ENCODE measurements at places on chromosomes 16 and 17.

GRCh38 chr16:10935226-10935915, 6.9 kb downstream of the DEXI start:
- no peak for DNase-seq

- DNase-seq = no peak
These were observed 72.6 kb upstream of the CACNG5 start for GRCh38 chr17:66762276-66762675.

- DNase-seq = no peak
These were observed 559.1 kb downstream of the CDH13 start for GRCh38 chr16:83185902-83186301.

- peak; percentile 18 for DNase-seq
These were observed 27.9 kb downstream of the MBTPS1 start for GRCh38 chr16:84088695-84089395.

- no peak for DNase-seq
These were observed 1.1 kb upstream of the USP32 start for GRCh38 chr17:60392845-60393702.

DNA sequence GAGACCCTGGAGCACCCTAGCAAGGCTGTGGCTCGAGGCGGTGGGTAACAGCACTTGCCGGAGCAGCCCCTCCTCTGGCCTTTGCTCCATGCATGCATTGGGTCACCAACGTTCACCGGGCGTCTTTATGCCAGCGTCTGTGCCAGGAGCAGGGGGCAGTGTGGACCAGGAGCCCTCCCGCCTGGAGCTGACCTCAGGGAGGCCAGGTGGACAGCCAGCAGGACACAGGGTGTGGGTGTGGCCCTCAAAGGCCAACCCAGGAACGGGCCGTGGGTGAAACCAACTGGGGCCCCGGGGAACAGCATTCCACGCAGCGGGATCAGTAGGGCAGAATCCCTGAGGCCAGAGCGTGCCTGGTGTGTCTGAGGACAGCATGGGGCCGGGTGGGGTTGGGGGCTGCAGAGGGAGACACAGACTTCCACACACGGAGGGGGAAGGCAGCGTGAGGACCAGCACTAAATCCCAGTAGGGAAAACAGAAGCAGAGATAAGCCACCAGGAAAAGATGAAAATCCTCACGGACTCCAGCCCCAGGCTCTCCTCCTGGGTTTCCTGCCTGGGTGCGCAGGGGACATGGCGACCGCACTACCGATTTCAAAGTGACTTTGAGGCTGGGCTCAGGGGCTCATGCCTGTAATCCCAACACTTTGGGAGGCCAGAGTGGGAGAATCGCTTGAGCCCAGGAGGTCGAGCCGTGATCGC, 2.9 kb upstream of the CD7 start:
- DNase-seq = no peak

DNA sequence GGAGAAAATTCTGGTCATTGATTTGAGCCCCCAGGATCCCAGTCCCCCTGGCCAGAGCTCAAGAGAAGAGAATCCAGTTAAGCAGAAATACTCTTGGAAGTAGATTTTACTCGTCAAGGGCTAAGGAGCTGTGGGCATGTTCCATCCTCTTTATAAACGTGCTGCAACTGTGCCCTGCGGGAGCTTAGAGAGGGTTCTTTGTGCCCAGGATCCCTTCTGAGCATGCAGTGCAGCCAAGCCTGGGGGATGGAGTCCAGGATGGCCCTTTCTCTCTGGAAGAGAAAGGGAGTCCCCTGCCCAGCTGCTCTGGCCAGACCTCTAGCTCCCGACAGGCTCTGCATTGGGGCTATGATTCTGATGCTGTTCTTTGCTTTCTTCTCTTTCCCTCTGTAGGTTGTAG, 9.5 kb upstream of the LGALS9 start:
- no peak for DNase-seq

DNA sequence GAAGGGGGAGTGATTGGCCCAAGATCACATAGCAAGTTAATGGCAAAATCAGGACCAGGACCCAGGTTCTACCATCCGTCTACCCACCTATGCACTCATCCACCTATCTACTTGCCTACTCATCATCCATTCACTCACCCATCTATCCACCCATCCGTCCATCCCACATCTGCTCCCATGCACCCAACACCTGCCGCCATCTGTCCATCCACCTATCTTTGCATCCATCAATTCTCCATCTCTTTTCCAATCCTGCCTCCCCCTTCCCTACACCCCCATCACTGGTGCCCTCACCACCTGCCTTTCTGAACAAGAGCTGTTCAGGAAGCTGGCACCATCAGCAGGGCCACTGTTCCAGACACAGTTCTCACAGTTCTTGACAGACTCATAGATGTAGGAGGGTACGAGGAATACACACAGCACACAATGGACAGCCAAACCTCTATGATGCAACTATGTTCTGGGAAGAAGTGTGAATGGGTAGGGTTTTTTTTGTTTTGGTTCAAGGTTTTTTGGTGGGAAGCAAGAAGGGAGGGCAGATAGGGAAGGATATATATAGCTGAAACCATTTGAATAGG, 4.5 kb downstream of the SAMD14 start:
- no peak for DNase-seq

DNA sequence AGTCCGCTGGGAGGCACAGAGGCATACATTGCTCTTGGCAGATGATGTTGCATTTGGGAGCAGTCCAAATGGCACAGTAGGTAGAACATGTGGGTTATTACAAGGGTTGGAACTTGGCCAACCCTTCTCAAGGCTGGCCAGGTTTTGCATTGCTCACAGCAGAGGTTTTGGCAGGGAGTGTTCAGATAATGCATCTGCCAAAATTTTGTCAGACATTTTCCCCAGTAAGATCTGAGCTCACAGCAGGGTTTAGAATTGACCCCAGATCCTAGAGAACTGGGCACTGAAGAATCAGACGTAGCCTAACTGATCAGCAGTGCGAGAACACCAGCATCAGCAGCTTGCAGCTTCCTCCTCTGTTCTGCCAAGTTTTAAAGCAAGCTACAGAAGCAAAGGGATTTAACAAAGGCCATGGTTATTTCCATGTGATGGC, 468.8 kb upstream of the KIF2B start:
- DNase-seq = no peak

DNA sequence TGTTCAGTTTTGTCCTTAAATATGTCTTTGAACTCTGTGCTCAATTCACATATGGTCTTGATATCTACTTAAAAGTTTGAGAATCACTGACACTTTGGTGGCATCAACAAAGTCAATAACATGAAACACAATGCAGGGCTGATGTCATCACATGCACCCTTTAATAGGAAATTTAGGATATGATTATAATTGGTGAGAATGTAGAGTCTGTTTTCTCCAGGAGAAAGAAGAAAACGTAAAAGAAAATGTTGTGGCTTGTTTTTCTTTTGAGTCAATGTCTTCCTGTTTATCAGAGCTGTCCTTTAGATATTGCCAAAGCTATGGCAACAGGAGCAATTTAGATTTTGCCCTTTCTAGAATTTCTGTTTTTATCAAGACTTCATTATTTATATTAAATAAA, 396.9 kb downstream of the CDH13 start:
- DNase-seq = no peak

- DNase-seq = no peak
These were observed 90.2 kb upstream of the ERCC4 start for GRCh38 chr16:13829697-13830299.

DNA sequence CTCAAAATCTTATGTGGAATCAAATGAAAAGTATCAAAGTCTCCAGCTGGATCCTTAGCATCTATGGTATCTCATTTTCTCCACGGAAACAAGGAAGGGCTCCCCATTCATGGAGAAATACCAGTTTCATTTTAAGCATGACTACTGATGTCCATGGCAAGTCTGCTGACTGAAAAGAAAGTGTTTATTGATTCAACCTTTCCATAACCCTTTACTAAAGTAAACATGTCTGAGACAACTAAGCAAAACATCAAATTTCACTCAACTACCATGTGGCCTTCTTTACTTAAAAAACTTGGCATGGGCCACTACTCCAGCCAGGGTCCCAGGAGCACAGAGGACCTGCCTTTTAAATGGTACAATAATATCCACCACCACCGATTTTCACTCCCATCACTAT, 928.0 kb upstream of the SOX9 start:
- DNase-seq = no peak

DNA sequence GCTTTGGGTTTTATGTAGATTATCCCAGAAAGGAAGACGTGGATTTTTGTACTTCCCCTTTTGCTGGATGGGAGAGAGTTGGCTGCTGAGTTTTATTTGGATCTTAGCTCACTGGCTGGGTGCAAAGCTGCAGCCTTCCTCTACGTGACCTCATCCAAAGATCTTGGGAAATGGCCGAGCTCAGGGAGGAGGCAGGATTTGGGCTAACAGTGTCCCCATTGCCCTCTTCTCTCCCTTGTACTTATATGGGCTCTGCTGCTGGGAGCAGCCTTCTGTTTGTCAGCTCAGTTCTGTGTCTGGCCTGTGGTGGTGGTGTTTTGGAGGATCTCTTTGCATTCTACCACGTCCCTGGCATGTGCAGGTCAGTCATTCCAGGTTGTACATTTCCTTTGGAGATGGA, 2.0 kb downstream of the AOC3 start:
- no peak for DNase-seq

DNA sequence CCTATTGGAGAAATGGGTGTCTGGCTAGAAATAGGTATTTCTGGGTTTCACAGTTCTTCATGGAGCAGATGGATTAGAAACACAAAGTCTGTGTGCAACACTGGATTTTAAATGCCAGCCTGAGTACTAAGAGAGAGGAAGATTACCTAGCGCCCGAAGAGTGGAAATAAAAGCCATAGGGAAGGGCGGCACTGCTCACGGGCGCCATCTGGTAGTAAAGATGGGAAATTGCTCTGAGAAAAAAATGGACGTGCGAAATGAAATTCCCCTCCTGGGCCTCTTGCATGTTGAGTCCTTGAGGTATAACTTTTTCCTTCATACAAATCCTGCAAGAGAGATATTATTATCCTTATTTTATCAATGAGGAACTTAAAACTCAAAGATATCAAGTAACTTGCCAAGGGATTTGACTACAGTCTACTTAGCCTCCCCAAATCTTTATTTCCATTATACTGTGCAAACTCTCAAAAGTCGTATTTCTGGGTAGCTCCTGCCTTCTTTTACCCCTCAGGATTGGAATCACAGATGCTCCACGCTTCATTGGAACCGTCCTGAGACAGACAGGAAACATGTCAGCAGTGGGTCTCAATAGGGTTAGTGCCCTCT, 72.8 kb downstream of the MMD start:
- no peak for DNase-seq

DNA sequence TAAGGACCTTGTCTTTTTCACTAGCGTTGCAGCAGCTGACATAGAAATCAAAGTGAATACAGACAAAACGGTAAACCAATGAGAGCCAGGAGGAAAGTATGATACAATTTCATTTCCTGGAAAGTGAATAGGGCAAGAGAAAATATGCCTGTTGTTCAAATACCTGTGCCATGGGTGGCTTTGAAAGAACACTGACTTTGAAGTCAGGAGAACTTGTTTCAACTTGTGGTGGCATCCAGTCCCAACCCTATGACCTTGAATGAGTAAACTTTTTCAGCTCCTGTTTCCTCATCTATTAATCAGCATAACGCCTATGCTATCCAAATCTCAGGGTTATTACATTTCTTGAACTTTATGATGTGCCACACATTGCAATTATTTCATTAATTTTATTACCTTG, 173.7 kb upstream of the HS3ST3A1 start:
- no peak for DNase-seq

DNA sequence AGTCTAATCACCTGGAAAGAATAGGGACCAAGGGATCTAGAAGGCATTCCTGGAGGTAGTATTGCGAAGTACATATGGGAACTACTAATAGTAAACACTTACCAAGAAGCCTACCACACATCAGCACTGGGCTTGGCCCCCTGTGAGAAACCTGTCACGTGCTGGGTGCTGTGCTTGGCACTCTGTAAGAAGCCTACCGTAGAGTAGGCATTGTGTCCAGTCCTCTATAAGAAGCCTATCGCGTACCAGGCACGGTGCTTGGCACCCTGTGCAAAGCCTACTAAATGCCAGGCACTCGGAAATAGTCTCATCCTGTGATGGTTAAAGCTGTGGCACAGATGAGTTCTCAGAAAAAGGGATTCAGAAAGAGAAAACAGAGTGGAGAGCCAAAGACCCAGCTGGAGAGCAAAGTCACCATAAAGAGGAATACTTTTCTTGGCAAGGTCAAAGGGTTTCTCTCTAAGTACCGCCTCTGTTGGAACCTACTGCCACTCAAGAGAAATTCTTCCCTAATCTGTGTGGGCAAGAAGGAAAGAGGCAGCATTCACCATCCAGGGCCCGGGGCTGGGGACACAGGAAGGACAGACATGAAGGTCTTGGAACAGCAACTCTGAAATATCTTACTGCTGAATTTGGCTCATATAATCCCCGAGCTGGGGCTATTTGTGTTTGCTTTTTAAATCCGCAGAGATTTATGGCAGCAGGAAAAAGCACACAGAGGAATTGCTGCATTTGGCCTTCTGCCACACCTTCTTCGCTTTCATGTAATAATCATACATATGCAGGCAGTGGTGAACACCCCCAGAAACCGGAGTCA, 81.8 kb downstream of the VAT1L start:
- no peak for DNase-seq

- DNase-seq = no peak
These were observed 3.4 kb upstream of the NTN3 start for GRCh38 chr16:2467528-2468232.

DNA sequence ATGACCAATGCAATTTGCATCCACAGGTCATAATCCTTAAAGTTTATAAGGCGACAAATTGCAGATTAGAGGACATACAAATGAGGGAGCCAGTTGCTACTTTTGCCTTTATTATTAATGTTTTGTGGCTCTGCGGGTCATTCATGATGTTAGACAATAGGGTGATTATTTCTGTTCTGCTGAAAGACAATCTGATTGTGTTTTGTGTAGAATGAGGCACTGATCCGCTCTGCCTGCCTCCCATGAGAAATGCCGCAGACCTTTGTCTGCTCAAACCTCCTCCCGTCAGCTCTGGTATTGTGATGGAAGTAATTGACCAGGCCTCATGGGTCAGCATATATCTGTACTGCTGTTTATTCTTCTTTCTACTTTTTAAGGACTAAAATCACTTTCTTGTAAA, 224.9 kb downstream of the PRKCA start:
- no peak for DNase-seq

- DNase-seq = no peak
These were observed 606.9 kb upstream of the RBFOX1 start for GRCh38 chr16:6725634-6726331.

GRCh38 chr16:86991679-86992078, 325.5 kb downstream of the C16orf95 start:
- no peak for DNase-seq
